ENCODE measurements at places on chromosomes 4 and X.

GRCh38 chrX:41127477-41128192 lies 42.4 kb downstream of the USP9X start:
- no peak for DNase-seq

- peak; percentile 94 for DNase-seq
These were observed at the start of gene PDS5A for GRCh38 chr4:39977489-39978377. PDS5A (minus strand) TSS chr4:39977911; CDS start chr4:39976577, 1,334 bp downstream.

- no peak for DNase-seq
These were observed 892.4 kb upstream of the TENM3 start for GRCh38 chr4:181350615-181351415.

- no peak for DNase-seq
These were observed 152.6 kb downstream of the COL25A1 start for GRCh38 chr4:109149836-109150235.

- DNase-seq = no peak
These were observed 759.6 kb downstream of the GRID2 start for GRCh38 chr4:93063325-93063724.

DNA sequence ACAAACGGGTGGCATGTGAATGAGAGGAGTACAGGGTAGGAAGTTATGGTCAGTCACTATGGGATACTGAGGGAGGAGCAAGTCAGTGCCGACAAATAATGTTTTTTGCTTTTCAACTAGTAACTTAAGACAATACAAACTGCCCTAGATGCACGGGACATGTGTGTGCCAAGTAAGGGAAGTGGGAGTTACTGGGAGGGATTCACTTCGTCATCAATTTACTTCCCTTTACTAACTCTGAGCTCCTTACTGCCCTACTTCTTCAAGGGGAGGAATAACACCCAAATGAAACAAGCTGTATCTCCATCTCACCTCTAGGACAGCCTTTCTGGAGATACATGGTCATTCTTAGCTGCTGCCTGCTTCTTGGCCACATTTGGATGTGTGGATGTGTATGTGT lies 97.7 kb downstream of the DGKK start:
- no peak for DNase-seq

- no peak for DNase-seq
These were observed 106.0 kb upstream of the NOCT start for GRCh38 chr4:138909587-138909986.

DNA sequence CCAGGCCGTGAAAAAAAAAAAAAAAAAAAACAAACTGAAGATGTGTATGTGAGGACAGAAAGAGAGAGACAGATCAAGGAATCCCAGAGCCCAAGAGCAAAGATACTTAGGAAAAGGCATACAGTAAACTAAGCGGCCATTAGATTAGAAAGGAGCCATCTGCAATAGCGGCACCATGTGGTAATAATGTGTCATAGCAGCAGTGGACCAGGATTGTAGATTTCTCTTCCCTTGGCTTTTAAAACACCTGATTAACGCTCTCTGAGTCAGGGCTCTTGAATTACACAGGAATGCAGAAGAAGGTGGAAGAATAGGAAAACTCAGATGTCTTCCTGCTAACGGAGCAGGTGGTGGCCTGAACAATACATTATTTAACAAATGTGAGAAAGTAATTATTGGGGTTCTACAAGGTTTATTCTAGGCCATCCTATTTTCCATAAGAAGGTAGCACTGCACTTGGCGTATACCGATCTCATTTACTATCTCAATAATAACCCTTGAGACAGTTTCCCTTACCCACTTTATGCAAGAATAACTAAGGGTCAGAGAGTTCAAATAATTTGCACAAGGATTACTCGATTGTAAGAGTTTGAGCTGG lies 182.7 kb downstream of the KCNIP4 start:
- DNase-seq = peak; percentile 73

DNA sequence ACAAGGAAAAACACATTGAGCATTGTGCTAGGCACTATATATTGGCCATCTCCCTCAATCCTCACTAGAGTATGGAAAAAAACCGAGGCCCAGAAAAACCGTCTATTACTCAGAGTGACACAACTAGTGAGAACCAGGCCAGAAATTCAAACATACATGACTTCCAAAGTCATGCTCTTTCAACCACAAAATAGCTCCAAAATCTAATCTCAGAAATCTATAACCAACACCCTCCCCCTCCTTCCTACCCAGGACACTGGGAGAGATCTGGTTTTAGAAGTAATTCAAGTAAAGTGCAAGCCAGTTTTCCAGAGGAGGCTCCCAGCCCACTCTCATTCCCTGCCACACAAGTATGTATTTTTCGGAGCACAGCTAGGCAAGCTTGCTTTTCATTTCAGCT lies 7.6 kb downstream of the HS3ST1 start:
- DNase-seq = no peak

DNA sequence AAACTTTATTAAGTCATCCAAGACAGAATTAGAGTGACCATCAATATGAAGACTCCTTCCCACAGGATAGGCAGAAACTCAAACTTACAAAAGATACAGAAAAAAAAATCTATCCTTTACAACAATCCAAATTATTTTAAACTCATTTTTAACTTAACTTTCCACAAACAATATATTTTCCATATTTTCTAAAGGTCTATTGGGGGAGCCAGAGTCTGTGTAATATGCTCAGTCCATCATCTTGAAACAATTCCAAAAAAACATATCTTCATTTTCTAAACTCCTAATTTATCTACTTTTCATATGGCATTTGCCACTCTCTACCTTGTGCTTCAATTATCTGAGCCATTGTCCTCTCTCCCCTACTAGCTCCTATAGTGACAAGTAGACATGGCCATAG lies 378.1 kb downstream of the PDGFC start:
- no peak for DNase-seq

DNA sequence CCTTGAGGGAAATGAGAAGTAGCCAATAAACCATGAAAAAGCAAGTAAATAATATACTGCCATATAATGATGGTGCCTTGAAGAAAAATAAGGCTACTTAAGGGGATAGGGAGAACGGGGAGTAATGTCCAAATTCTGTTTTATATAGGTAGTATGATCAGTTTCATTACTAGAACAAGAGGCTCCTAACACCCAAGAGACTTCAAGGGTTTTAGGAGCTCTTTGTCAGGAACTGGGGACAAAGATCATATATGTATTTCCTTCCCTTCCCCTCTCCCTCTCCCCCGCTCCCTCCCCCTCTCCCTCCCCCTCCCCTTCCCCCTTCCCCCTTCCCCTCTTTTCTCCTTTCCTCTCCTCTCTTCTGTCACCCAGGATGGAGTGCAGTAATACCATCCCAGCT lies 127.3 kb downstream of the PTPN13 start:
- no peak for DNase-seq

DNA sequence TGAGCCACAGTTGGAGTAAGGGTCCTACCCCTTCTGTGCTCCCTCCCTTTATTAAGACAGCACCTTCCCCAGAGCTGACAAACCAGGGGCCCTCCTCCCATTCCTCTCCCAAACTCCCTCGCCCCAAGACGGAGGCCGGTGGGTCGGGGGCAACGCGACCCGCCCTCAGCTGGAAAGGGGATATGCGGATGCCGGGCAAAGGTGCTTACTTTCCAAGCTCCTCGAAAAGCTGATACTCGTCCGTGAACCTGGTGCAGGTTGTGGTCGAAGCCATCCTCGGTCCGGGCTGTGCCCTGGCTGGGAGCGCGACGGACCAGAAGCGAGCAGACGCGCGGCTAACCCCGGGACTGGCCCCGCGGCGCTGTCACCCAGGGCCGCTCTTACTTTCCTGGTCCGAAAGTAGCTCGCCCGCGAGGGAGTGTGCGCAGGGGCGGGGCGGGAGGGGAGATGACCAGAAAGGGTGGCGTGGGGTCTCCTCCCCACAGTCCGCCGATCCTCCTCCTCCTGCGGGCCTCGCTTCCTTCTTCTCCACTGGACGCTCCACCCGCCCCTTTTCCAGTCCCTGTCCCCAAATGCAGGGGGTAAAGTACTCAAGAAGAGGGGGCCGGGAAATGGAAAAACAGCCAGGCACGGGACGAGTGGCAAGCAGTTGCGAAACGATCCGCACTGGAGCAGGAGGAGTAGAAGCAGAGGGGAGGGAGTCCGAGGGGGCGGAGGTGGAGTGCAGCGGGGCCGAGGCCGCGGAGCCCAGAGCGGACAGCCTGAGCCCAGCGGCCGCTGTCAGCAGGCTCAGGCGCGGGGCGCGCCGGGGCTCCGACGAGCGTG lies 531 bp downstream of the CAMK2D start:
- DNase-seq = peak; percentile 70

Data from mammary epithelial cell (primary cell).